Naive thymus-derived CD8-positive, alpha-beta T cell (primary cell): ENCODE measurements at places on chromosomes 11 and 22. TPM values are rescaled to one million over a fixed set of nuclear protein-coding genes. Genes with fewer than 3 reads are reported as not detected.

GRCh38 chr22:20052309-20053259 lies 27.5 kb upstream of the DGCR8 start:
- H3K4me3 ChIP-seq, result no peak overlapping the region
- H3K27ac ChIP-seq, result no peak overlapping the region
- no peaks in the 10 kb centered on the region for H3K27me3 ChIP-seq
- DNase-seq, result no peak
- peaks cover 3% of the 10 kb centered on the region for H3K4me1 ChIP-seq
- peaks cover 65% of the 10 kb centered on the region for H3K36me3 ChIP-seq

DNA sequence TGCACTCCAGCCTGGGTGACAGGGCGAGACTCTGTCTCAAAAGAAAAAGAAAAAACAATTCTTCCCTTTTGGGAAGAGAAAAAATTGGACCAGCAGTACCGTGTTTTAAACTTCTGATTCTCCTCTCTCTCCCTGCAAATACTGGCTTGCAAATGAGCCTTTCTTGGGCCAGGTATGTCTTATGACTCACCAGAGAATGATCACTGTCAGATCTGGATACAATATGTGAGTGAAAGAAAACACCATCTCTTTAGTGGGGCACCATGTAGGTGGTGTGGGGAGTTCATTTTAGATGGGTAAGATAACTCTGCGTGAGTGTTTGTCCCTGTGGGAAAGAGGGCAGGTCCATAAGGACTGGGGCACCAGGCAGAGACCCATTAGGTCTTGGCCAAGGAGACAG lies 2.4 kb upstream of the SCGB2A2 start:
- H3K36me3 ChIP-seq, result no peaks in the 10 kb centered on the region
- peaks cover 23% of the 10 kb centered on the region for H3K27me3 ChIP-seq
- DNase-seq, result no peak
- no peaks in the 10 kb centered on the region for H3K4me1 ChIP-seq

The OR52I1 gene
- not detected for total RNA-seq

DNA sequence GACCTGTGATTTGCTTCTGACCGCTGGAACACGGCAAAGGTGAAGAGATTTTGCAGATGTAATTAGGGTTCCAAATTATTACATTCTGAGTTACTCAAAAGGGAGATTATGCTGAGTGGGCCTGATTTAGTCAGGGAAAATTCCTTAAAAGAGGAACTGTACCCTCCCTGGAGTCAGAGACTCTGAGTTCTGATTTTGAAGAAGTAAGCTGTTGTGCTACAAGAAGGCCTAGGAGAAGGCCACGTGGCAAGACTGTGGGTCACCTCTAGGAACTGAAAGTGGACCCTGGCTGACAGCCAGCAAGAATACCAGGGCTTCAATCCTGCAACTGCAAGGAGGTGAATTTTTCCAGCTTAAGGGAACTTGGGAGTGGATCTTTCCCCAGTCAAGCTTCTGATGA lies 45.3 kb downstream of the CHRDL2 start:
- no peak for DNase-seq
- H3K4me3 ChIP-seq, result no peak overlapping the region
- H3K27me3 ChIP-seq, result peaks cover 29% of the 10 kb centered on the region
- H3K4me1 ChIP-seq, result peaks cover 3% of the 10 kb centered on the region

DNA sequence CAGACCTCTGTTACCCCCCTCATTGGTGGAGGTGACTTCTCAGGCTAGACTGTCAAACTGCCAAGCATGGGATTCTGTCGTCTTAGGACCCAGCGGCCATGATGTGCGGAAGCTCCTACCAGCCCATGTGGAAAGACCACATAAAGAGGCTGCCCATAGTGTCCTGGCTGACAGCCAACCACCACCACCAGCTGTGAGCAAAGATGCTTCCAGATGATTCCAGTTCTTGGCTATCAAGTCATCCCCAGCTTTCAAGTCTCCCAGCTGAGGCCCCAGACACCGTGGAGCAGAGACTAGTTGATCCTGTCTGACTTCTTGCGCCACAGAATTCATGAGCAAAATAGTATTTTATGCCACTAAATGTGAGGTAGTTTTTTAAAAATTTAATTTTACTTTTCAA lies 32.9 kb downstream of the SCUBE1 start:
- H3K36me3 ChIP-seq, result no peaks in the 10 kb centered on the region
- no peaks in the 10 kb centered on the region for H3K27me3 ChIP-seq
- H3K27ac ChIP-seq, result no peak overlapping the region
- no peak for DNase-seq
- H3K4me3 ChIP-seq, result no peak overlapping the region
- no peaks in the 10 kb centered on the region for H3K4me1 ChIP-seq

The LRRC4C gene
- not detected for total RNA-seq

GRCh38 chr11:115974703-115975102 lies 470.5 kb upstream of the CADM1 start:
- H3K36me3 ChIP-seq, result no peaks in the 10 kb centered on the region
- peaks cover 5% of the 10 kb centered on the region for H3K4me1 ChIP-seq
- H3K27me3 ChIP-seq, result peaks cover 20% of the 10 kb centered on the region
- H3K27ac ChIP-seq, result no peak overlapping the region
- no peak for DNase-seq
- no peak overlapping the region for H3K4me3 ChIP-seq

The TRPM5 gene
- 0.60 TPM for total RNA-seq

DNA sequence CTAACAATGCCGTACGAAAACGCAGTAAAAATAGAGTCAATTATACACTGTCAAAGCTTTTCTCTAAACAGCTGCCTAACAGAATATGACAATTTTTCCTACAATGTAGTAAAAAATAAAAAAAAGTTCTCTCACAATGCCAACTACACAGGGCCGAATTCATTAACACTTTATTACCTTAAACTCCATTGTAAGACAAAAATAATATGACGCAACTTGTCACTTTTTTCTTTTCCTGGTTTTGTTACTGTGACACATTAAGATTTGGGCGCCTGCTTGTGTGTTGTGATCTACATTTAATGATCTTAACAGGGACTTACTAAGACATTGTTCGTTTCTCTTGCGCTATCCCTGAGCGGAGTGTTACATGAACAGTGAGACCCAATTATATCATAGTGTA lies 204.1 kb downstream of the INSC start:
- no peak overlapping the region for H3K4me3 ChIP-seq
- H3K36me3 ChIP-seq, result no peaks in the 10 kb centered on the region
- H3K4me1 ChIP-seq, result no peaks in the 10 kb centered on the region

The OR51B5 gene
- total RNA-seq, result not detected

DNA sequence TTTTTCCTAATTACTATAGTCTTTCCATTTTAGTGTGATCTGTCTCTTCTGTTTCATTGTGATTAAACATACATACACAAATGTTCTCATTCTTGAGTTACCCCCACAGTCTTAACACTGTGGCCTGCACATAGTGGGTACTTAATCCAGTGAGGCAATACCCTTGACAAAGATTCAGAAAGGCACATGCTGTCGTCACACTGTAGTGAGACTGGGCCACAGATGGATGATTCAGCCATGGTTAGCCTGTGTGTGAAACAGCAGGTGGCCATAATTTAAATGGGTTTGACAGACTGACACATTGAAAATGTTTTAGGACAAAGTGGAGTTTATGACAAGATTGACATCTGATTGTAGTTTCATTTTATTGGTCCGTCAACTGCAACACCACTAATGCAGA lies 313.1 kb downstream of the C11orf87 start:
- H3K4me3 ChIP-seq, result no peak overlapping the region
- no peaks in the 10 kb centered on the region for H3K36me3 ChIP-seq
- no peaks in the 10 kb centered on the region for H3K27me3 ChIP-seq
- H3K4me1 ChIP-seq, result no peaks in the 10 kb centered on the region

The OR52B2 gene
- not detected for total RNA-seq

DNA sequence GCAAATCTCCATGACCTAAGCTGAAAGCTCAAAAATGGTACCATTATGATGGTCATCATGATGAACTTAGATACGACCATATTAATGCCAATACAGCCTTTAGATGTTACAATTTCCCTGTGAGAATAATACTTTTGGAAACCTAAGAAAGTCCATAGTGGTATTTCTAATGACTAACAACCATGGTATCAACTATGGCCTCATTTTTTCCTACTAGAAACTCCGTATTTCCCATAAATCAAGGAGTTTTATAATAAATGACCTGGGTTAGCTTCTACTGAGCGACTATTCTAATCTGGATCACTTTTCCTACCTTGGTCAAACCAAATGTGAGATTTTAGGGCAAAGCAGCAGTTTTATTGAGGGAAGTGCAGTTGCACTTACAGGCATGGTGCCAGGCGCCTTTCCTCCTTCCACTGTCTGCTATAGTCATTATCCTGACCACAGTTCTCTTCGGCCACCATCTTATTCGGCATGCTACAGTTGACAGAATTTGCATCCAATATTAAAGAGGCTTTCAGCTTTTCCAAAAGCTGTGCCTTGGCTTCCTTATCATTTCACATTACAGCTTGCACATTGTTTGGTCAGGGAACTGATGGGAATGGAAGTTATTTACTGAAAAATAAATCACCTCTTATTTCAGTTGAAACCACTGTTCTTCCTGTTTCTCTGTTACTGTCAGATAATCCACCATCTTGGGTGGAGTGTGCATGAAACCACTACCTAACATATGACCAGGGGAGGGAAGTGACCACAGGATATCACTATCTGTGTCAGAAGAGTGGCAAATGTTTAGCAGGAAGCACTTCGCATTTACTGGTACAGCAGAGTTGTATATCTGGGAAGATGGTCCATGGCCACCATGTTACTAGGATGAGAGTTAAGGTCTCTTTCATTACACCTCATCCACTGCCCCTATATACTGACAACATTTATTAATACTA lies 74.5 kb upstream of the PICALM start:
- H3K27ac ChIP-seq, result no peak overlapping the region
- no peaks in the 10 kb centered on the region for H3K27me3 ChIP-seq
- peaks cover 20% of the 10 kb centered on the region for H3K4me1 ChIP-seq
- no peak for DNase-seq
- H3K36me3 ChIP-seq, result no peaks in the 10 kb centered on the region

DNA sequence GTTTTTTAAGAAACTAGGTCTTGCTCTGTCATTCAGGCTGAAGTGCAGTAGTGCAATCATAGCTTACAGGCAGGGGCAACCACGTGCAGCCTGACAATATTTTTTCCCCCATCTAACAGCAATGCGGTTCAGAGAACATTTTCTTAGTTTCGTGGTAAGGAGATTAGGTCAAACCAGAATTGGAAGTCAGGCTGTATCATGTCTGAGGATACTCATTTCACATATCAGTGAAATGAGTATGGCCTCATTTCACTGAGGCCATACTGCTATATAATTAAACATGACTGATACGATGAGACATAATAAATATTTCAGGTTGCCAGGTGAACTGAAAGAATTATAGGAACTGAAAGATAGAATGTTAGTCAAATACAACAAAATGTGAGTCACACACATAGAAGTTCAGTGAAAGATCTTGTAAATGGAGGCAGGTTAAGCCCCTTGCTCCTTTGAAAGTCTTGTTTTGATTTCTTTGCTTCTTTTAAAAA lies 32.5 kb upstream of the IZUMO1R start:
- no peaks in the 10 kb centered on the region for H3K4me1 ChIP-seq
- H3K27ac ChIP-seq, result no peak overlapping the region
- no peak for DNase-seq
- no peak overlapping the region for H3K4me3 ChIP-seq
- H3K36me3 ChIP-seq, result peaks cover 2% of the 10 kb centered on the region

DNA sequence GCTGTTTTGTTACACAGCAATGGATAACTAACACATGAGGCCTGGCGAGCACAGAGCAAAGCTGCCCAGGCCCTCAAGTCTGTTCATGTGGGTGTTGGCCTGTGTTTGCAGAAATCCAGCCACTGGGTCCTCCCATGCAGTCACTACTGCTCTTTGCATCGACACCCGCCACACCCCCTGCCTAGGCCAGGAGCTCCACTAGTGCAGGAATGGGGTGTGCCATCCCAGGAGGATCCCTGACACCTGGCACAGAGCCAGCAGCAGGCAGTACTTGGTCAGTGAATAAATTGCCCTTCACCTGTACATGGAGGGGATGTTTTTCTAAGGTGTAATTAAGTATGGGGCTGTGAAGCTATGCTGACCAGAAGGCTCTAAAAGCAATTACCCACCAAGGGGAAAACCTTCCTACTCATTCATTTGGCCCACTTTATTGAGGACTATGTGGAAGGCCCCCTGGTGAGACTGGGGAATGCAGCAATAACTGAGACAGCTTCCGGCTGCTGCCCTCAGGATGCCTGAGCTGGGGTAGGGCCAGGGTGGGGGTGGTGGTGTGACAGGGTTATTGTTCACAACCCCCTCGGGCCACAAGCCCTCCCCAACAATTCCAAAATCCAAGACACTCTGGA lies 160.8 kb downstream of the CRYBB2 start:
- peaks cover 4% of the 10 kb centered on the region for H3K4me1 ChIP-seq
- peaks cover 46% of the 10 kb centered on the region for H3K36me3 ChIP-seq
- no peaks in the 10 kb centered on the region for H3K27me3 ChIP-seq
- no peak for DNase-seq
- no peak overlapping the region for H3K27ac ChIP-seq
- no peak overlapping the region for H3K4me3 ChIP-seq

The ELF5 gene
- not detected for total RNA-seq

DNA sequence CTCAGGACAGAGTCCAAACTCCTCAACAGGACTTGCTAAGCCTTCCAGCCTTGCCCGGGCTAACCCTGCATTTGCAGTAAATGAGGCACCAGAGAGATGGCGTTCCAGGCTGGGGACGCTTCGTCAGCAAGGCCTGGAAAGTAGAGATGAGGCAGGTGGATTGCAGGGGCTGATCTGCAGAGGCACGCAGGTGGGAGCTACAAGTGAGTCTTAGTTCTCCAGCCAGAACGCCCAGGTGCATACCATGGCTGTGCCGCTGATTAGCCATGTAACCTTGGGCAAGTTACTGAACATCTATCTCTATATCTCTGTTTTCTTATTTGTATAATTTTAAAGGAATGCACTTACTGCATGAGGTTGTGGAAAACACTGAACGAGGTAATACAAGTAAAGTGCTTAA lies 52.7 kb upstream of the BARX2 start:
- H3K27ac ChIP-seq, result no peak overlapping the region
- no peak for DNase-seq
- H3K4me1 ChIP-seq, result peaks cover under 1% of the 10 kb centered on the region
- H3K4me3 ChIP-seq, result no peak overlapping the region
- no peaks in the 10 kb centered on the region for H3K27me3 ChIP-seq

GRCh38 chr11:57191311-57192219 lies 9.8 kb downstream of the LRRC55 start:
- no peak overlapping the region for H3K27ac ChIP-seq
- H3K4me3 ChIP-seq, result no peak overlapping the region
- H3K36me3 ChIP-seq, result no peaks in the 10 kb centered on the region
- H3K27me3 ChIP-seq, result peaks cover 15% of the 10 kb centered on the region

- H3K4me1 ChIP-seq, result no peaks in the 10 kb centered on the region
- H3K4me3 ChIP-seq, result no peak overlapping the region
- no peak for DNase-seq
- H3K27me3 ChIP-seq, result peaks cover 21% of the 10 kb centered on the region
These were observed 42.3 kb downstream of the C11orf91 start for GRCh38 chr11:33658195-33658900.

The GAS2L1 gene
- total RNA-seq, result not detected

The SLC25A45 gene
- 23.4 TPM for total RNA-seq

The TMA7B gene
- 11.8 TPM for total RNA-seq

- H3K36me3 ChIP-seq, result peaks cover 6% of the 10 kb centered on the region
- DNase-seq, result no peak
- H3K4me1 ChIP-seq, result no peaks in the 10 kb centered on the region
- H3K27me3 ChIP-seq, result peaks cover 3% of the 10 kb centered on the region
These were observed 15.3 kb upstream of the ELFN2 start for GRCh38 chr22:37442537-37442936.
